Activated CD8-positive, alpha-beta memory T cell treated with anti-CD3 and anti-CD28 coated beads for 1 hour (primary cell): ENCODE measurements at places on chromosomes 6 and 20.

GRCh38 chr6:217048-217659, 75.1 kb upstream of the DUSP22 start:
- DNase-seq = no peak

GRCh38 chr6:36840432-36841403, 1.5 kb upstream of the CPNE5 start:
- DNase-seq = no peak

DNA sequence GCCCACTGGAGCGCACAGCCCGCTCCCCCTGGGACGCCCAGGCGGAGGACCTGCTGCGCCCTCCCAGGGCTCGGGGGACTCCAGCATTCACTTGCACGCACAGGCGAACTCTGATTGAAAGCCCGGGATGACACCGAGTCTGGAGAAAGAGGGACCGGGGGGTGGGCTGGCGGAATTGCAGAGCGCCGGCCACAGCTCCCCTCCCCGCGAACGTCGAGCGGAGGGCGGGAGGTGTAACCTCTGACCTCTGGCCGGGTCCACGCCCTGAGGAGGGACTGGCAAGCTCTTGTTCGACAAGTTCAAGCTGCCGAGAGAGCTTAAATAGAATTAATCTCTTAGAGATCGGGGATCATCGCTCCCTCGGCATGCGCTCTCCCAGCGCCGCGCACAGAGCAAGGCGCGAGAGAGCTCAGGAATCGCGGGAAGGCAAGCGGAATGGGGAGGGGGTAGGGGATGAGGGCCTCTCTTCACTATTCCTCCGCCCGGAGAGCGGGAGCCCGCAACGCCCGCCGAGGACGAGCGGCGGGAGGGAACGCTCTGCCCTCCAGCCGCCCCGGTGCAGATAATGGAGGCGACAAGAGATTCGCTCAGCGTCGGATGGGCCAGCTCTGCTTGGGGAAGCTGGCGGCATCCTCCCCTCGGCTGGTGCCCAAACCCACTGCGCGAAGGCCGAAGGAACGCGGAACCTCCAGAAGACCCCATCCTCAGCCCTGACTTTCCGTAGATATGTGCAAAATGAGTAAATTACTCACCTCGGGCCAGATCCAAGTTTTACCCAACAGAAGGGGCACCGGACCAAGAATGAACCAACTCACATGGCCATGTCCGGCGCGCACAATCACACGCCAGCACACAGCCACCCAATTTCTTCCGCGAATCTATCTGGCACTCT, 761 bp upstream of the NR2E1 start:
- no peak for DNase-seq

DNA sequence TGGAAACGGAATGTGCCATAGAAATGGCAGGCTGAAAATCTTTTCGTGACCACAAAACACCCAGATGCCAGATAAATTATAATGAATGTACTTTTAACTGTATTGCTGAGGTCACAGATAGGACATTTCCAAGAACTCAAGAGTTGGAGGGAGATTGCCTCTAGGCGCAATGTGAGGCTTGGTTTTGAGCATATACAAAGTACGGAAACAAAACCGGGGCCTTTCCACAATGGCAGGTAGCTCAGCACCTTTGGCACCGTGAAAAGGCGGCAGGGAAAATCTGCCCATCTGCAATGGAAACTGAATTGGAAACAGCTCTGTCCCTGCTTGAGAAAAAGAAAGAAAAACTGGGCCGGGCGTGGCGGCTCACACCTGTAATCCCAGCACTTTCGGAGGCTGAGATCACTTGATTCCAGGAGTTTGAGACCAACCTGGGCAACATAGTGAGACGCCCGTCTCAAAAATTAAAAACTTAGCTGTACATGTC, 10.5 kb upstream of the C20orf144 start:
- DNase-seq = no peak

DNA sequence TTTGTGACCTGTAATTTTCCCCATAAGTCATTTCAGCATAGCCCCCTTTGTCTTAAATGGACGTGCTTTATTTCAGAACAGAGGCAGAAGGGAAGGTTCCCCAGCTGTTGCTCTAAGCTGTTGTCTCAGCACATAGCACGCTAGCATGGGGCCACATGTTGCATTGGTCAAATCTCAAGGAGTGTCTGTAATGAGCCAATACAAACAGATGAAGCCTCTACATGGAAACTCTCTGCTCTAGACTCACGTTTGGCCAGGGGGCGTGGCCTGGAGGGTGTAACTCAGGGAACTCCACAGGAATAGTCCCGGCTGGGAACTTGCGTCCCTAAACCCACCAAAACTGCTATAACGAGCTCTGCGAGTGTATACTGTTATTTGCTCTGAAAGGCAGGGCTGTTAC, 35.2 kb upstream of the SLC22A2 start:
- no peak for DNase-seq

DNA sequence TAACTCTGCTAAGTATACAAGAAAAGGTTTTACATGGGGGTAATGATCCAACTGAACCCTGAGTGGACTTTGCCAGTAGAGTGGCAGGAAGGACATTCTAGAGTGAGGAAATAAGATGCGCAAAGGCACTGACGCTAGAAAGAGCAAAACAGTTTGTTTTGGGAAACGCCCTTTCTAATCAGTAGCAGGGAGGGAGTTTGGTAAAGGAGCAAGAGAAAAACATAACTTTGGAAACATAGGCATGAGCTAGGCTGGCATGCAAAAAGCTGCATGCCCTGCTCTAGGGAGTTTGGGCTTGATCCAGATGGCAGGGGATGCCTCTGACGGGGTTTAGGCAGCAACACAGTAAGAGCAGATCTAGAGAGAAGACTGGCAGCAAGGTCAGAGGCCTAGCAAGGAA, 135.2 kb downstream of the DST start:
- DNase-seq = no peak

- DNase-seq = no peak
Measured at GRCh38 chr6:107730106-107730505, 94.0 kb downstream of the SCML4 start.

DNA sequence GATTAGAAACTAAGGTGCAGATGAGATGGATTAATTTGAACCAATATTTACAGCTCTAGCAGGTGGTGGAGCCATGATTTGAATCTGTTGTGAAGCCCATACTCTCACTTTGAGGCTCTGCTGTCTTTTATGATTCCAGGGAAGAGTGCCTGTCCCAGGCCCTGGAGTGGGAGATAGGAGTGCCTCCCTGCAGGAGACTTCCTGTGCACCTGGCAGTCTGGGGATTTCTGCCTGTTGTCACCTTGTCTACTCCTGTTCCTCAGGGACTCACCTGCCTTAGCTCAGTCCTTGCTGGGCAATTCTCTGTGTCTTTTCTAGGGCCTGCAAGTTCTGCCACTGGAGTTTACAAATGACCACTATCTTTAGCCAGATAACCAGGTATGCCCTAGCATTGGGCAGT, 46.3 kb downstream of the SCAND1 start:
- no peak for DNase-seq

DNA sequence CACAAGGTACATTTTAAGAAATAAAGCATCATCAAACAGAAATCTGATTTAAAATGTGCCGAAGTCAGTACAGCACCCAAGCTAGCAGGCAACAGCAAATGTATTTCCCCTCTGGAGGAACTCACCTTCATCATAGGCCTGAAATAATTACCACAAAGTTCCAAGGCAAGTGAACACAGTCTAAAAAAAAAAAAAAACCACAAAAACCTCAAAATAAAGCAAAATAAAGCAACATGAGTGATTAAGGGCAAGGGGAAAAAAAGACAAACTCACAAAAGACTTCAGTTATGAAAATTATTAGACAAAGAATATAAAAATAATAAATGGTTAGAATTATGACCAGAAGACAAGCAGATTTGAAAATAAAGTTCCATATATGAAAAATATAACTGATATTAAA, 10.4 kb downstream of the GPR63 start:
- DNase-seq = no peak

DNA sequence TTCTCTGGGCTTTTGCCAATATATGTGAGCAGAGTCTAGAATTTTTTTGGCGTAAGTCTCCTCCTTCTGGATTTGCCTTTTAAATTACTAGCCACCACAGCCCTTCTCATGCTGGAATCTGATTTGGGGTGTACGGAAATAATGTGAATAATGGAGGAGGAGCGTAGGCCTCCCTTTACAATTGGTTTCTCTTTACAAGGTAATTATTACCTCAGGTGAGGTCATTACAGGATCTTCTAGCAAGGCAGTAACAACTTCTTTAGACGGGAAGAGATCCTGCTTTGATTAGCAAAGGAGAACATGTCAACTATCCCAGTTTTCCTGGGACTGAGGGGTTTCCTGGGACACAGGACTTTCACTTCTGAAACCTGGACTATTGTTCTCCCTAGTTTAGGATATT, 8.9 kb downstream of the RWDD2A start:
- no peak for DNase-seq

- DNase-seq = no peak
Measured at GRCh38 chr20:57199656-57200405, 66.6 kb downstream of the BMP7 start.

GRCh38 chr20:59633656-59634251, 29.4 kb downstream of the PHACTR3 start:
- no peak for DNase-seq

- DNase-seq = no peak
Measured at GRCh38 chr6:71345476-71346333, 57.1 kb downstream of the OGFRL1 start.

DNA sequence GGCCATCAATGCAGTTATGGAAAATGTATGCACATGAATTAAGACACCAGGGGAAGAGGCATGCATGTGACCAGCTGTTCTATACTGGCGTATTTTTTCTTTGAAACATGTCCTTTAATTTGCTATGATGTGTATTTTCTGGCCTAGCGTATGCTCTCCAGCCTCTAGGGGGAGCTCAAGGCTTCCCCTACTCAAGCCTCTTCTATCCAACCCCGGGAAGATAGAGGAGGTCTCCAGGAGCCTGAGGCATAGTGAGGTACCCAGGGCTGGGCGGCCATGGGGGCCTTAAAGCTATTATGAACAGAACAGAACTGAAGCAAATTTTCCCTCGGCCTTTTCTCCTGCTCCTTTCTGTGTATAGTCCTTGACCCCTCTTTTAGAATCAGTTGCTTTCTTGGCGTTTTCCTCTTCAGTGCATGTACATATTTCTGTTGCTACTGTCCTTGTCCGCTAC, 528.9 kb downstream of the MAFB start:
- no peak for DNase-seq

DNA sequence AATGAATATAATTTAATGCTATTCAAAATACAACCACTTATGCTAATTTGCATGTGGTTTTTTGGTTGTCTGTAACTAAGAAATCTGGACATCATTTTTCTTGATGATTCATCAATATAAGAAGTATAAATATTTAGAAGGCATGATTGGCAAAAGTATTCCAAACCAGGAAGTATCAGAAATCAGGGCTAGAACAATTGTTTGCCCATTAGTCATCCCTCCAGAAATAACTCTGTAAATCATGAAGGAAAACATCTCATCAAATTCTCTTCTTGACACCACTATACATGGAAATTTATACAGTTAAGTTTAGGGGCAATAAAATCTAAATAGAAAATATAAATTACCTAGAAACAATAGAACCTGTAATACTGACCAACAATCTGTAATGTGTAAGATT, 554.7 kb upstream of the HS3ST5 start:
- no peak for DNase-seq
